T-helper 2 cell (primary cell): ENCODE measurements at places on chromosomes 16 and 17.

- no peak for DNase-seq
These were observed 43.3 kb downstream of the HAPSTR1 start for GRCh38 chr16:9134739-9135138.

DNA sequence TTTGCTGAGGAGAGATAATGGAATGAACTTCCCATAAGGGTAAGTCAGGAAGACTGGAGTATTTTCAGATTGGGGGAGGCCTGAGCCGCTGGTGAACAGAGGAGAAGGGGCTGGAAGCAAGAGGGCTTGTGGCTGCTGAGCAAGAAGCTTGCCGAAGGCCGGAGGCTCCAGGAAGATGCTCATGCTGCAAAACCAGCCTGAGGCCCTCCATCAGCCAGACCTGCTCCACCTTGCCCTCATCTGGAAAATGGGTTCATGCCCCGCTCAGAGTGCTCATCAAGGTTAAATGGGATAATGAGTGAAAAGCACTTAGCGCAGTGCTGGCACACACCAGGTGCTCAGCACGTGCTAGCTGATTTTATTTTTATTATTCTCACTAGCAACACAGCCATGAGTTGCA, 5.5 kb upstream of the ASGR1 start:
- no peak for DNase-seq

- no peak for DNase-seq
These were observed 3.5 kb downstream of the MYO15B start for GRCh38 chr17:75590849-75591721.

DNA sequence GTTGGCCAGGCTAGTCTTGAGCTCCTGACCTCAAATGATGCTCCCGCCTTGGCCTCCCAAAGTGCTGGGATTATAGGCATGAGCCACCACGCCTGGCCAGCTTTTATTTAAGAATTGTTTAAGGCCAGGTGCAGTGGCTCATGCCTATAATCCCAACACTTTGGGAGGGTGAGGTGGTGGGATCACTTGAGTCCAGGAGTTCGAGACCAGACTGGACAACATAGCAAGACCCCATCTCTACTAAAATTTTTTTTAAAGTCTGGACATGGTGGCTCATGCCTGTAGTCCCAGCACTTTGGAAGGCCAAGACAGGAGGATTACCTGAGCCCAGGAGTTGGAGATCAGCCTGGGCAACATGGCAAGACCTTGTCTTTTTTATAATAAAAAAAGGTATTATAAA, 5.2 kb downstream of the PLXDC1 start:
- DNase-seq, result no peak

DNA sequence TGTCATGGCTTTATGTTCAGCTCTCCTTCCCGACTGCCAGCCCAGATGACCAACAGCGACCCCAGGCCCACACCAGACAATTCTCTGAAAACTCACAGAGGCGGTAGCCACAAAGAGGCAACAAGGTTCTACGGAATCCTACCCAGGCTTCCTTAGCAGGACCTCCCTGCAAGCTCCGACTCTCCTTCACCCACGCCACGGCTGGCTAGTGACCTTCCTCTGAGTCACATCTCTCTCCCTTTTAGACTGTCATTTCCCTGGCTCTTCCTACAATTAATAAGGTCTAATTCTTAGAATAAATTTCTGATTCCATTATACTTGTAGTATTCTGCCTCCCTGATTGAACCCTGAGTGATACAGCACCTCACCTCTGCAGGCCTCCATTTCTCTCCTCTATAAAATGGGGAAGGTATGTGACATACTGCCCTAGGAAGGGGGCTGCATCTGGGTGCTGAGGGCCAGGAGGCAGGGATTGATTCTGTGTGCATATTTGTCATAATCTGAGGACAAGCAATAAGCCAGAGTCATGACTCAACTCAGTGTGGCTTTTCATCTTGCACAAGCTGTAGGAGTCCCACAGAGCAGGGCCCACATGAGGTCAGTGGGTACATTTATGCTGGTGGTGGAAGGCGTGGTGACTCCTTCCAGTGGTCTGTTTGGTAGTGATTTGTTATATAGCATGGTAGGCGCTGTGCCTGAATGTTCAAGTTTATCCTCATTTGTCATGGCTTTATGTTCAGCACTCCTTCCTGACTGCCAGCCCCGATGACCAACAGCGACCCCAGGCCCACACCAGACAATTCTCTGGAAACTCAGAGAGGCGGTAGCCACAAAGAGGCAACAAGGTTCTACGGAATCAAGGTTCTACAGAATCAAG, 46.2 kb downstream of the SMPD3 start:
- DNase-seq, result no peak

DNA sequence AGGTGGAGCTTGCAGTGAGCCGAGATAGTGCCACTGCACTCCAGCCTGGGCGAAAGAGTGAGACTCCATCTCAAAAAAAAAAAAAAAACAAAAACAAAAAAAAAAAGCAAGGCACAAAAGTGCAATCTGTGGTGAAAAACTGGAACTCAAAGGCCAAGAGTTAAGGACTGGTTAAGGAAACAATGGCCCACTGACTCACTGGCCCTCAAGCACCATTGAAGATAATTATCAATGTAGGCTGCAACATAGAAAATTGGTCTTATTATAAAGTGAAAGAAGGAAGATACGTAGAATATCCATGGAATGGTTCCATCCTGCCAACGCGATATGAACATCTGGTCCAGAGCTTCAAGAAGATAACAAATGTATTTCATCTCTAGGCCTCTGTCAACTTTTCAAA, 444.2 kb downstream of the SOX9 start:
- DNase-seq, result no peak

- DNase-seq, result no peak
These were observed 114.1 kb downstream of the PITPNC1 start for GRCh38 chr17:67491009-67491680.

DNA sequence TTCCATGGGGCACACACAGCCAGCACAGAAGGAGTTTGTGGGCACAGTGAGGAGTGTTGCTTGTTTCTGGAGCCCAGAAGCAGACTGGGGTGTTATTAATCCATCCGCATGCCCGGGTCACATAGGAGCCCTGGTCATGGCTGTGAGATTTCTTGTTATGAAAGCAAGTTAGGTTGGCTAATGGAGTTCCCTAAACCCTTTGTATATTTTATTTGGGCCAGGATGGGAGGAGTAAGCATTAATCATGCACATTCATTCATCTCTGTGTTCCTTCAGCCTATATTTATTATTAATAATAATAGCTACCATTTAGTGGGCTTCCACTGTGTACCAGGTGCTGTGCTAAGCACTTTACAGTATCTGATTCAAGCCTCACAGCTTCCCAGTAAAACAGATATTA, 200.6 kb upstream of the CDH5 start:
- no peak for DNase-seq

DNA sequence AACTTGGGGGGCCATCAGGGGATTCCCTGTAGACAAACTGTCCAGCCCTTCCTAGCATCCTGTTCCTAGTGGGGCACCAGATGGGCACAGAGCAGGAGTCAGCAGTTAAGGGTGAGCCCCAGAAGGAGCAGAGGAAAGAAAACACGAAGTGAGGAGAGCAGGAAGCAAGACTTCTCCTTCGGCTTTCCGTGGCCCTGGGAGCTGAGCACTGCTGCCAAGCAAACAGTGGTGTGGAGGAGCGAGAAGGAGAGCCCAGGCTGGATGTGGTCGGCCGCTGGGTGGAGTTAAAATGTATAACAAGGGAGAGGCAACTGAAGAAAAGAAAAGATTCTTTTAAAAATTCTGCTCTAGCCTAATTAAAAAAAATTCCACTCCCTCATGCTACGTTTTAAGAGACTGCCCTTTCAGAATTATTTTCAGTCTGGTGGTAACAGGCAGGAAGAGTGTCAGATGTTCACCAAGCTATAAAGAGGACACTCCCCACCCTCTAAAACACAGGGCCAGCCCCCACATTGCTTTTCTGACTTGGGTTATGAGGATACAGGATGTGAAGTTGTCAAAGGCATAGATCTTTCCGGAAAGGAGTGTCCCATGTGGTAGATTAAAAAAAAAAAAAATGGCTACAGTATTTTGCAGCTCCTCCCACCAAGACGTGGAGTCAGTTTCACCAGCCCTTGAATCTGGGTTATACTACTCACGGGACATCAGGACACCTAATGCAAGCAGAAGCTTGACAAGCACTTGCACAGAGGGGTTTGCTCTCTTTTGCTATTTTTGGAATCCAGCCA, 74.9 kb upstream of the ZFHX3 start:
- DNase-seq, result peak; percentile 2

- DNase-seq, result no peak
These were observed 36.6 kb downstream of the UBE2G1 start for GRCh38 chr17:4329838-4330237.

DNA sequence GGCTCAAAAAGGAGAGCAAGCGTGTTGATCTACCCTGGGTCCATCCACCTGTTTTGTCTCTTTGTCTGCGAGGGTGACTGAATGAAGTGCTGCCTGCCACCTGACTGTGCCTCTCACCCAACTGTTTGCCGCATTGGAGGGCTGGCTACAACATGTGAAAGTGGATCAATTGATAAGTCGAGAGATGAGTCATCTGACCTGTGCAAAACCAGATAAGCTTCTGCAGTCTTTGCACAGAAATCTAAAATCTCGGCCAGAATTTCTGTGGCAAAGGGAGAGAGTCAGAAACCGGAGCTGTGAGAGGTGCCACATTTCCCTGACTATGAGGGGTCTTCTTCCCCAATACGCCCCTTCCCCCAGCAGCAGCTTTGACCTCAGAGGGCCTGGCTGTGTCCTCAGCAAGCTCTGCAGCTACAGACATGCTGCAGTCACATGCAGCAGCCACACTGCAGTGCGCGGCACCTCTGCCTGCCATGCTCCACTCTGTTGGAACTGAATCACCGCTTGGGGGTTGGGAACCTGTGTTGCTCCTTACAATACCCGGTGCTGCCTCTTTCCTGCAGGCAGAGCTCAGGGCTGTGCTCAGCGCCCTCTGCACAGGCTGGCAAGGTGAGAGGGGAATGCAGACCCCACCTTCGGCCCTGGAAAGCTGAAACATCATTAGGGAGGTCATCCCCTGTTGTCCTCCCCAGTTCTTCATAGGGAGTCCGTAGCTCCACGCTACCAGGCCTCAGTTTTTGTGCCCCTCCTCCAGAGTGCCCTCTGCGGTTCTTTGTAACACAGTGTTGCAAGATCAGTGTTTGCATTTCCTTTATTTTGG, 16.2 kb upstream of the HAS3 start:
- no peak for DNase-seq

DNA sequence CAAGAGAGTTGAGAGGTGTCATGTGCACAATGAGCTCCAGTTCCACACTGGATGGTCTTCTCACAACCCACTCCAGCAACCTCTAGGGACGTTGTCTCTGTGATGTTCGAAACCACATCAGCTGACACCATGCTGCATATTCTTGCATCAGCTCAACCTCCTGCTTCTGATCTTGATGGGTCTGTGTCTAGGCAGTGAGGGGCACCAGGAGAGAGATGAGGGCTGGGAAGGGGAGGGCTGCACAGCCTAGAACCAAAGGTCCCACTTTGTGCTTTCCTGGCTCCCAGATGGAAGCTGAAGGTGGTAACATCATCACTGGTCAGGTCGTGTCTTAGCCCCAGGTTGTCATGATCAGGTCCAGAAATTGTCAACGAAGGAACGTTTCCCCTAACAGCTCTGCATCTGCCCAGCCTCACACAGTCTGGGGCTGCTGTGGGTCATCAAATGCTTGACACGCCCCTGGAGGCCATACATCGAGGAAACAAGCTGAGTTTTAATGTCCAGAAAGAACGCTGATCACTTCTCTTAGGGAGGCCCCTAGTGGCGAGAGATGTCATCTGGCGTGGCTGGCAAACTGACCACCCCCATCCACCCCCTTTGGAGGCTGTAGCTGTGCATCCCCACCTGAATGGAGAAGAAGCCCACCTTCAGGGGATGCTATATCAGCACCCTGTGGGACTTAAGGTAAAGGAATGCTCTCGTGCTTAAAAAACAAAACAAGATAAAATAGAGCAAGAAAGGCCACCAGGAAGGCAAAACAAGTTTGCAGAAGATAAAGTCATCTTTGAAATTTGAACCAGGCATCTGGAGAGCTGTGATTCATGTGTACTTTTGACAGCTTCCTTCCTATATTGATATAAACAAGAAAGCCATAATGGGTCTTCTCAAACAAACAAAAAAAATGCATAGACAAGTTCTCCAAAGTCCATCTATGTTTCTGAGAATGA, 58.3 kb downstream of the WIPI1 start:
- DNase-seq, result peak; percentile 58

- no peak for DNase-seq
These were observed 614.8 kb upstream of the SOX9 start for GRCh38 chr17:71505981-71506380.

DNA sequence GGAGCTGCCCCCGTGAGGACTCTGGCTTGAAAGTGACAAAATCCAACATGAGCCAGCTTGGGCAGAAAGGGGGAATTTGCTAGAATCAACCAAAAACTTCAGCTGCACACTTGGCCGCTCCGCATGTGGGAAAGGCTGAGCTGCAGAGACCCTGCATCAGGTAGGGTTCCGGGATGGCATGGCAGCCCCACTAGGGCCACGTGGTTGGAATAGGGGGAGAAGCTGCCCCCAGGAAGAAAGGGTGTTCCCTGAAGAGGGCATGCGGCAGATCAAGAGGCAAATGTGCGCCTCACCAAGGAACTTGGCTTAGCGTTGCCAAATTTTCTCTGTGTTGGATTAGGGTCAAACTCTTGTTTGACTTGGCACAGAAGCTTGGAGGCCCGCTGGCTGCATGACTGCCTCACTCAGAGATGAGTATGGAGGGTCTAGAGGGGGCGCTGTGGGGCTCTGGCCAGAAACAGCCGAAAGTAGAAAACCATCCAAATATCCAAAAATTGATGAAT, 29.2 kb upstream of the WFIKKN2 start:
- DNase-seq, result no peak

DNA sequence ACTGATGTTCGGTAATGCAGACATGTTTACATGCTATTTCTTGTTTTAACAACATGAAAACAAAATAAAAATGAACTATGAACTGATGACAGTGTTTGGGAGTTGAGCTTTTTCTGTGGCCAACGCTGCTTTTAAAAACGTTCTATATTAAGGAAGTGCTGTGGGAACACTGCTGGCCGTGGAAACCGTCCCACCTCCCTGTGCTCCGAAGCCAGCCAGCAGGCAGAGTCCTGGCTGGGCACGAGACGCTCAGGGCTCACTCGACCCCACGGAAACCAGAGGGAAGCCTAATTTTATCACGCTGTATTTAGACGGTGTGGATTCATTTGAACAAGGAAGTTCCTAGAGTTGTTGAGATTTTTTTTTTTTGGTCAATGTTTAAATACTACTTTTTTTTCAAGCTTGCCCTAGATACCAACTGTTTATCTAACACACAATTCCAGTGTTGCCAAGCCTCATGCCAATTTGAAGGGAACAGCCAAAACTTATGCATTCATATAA, 25.8 kb downstream of the ADCY9 start:
- no peak for DNase-seq

GRCh38 chr16:4663777-4664465, 29.4 kb upstream of the NUDT16L1 start:
- no peak for DNase-seq

DNA sequence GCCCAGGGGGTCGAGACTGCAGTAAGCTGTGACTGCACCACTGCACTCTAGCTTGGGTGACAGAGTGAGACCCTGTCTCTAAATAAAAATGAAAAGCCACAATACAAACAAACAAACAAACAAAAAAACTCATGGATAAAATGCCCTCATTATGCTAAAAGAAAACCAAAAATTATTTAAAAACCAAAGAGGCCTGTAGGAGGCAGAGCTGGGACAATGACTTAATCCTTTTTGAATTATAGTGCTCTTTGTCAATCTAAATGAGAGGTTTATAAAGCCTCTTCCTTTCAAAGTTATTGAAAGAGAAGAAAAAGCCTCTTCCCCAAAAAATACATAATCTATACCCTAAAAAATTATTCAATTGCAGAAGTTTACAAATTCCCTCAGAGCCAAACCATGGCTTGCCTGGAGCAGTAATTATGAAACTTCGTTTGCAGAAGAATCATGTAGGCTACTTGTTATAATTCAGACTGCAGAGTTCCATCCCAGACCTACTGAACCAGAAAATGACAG, 18.5 kb downstream of the CRLF3 start:
- no peak for DNase-seq

GRCh38 chr17:422196-422930, 69.8 kb upstream of the RPH3AL start:
- DNase-seq, result no peak
